ENCODE measurements at places on chromosomes 6 and 20. TPM values are rescaled to one million over a fixed set of nuclear protein-coding genes. Genes with fewer than 3 reads are reported as not detected.

NOTCH4 gene
- polyA plus RNA-seq = 15.5 TPM

TPD52L1 gene
- 87.3 TPM for polyA plus RNA-seq

EFCAB8 gene
- polyA plus RNA-seq = 0.20 TPM

TCF21 gene
- polyA plus RNA-seq = 143 TPM

VNN1 gene
- 0.17 TPM for polyA plus RNA-seq

SLC17A3 gene
- 0.29 TPM for polyA plus RNA-seq

SLC26A8 gene
- polyA plus RNA-seq = 0.36 TPM

ERVFRD-1 gene
- polyA plus RNA-seq = 0.24 TPM

NTSR1 gene
- polyA plus RNA-seq = 1.2 TPM

PKIB gene
- polyA plus RNA-seq = 2.0 TPM

DDX43 gene
- polyA plus RNA-seq = 0.94 TPM

WASF1 gene
- 51.0 TPM for polyA plus RNA-seq

ZNF133 gene
- 36.3 TPM for polyA plus RNA-seq

TFAP2D gene
- not detected for polyA plus RNA-seq

NRN1 gene
- polyA plus RNA-seq = 5.5 TPM

PRSS16 gene
- polyA plus RNA-seq = 0.13 TPM

BNIP5 gene
- polyA plus RNA-seq = 0.04 TPM

ABCC10 gene
- polyA plus RNA-seq = 21.3 TPM

REM1 gene
- polyA plus RNA-seq = 1.0 TPM

DDRGK1 gene
- polyA plus RNA-seq = 59.7 TPM

ANKRD66 gene
- not detected for polyA plus RNA-seq

OTOR gene
- 0.26 TPM for polyA plus RNA-seq

PLCB1 gene
- 23.0 TPM for polyA plus RNA-seq

GPLD1 gene
- polyA plus RNA-seq = 2.6 TPM

FUT9 gene
- polyA plus RNA-seq = 0.05 TPM

RSPO3 gene
- 47.7 TPM for polyA plus RNA-seq

SLC17A5 gene
- 20.2 TPM for polyA plus RNA-seq

GNMT gene
- 0.66 TPM for polyA plus RNA-seq

VWA7 gene
- 5.7 TPM for polyA plus RNA-seq

DCDC2 gene
- 133 TPM for polyA plus RNA-seq

GPSM3 gene
- polyA plus RNA-seq = 8.0 TPM

PRRT1 gene
- polyA plus RNA-seq = 2.5 TPM

ABT1 gene
- polyA plus RNA-seq = 15.9 TPM

TRIM31 gene
- polyA plus RNA-seq = not detected

PRDM1 gene
- 2.2 TPM for polyA plus RNA-seq

TLDC2 gene
- polyA plus RNA-seq = 0.72 TPM

C4A gene
- polyA plus RNA-seq = 13.3 TPM

TCP11 gene
- 1.5 TPM for polyA plus RNA-seq

NKX2-2 gene
- not detected for polyA plus RNA-seq

THEMIS gene
- not detected for polyA plus RNA-seq

PHACTR3 gene
- 11.7 TPM for polyA plus RNA-seq

CLPSL1 gene
- polyA plus RNA-seq = not detected

BHLHE23 gene
- not detected for polyA plus RNA-seq

PRICKLE4 gene
- polyA plus RNA-seq = 4.2 TPM

GRM1 gene
- polyA plus RNA-seq = 0.11 TPM

BPIFB1 gene
- polyA plus RNA-seq = not detected

ZFP57 gene
- not detected for polyA plus RNA-seq

DUSP15 gene
- 16.0 TPM for polyA plus RNA-seq

EPPIN gene
- polyA plus RNA-seq = 0.13 TPM

SNAP25 gene
- polyA plus RNA-seq = 6.8 TPM

HLA-DRB1 gene
- polyA plus RNA-seq = 41.5 TPM

MLIP gene
- polyA plus RNA-seq = 0.24 TPM

RPP40 gene
- 13.6 TPM for polyA plus RNA-seq

APCDD1L gene
- polyA plus RNA-seq = 12.0 TPM
